ENCODE measurements at places on chromosomes 7 and 10.

DNA sequence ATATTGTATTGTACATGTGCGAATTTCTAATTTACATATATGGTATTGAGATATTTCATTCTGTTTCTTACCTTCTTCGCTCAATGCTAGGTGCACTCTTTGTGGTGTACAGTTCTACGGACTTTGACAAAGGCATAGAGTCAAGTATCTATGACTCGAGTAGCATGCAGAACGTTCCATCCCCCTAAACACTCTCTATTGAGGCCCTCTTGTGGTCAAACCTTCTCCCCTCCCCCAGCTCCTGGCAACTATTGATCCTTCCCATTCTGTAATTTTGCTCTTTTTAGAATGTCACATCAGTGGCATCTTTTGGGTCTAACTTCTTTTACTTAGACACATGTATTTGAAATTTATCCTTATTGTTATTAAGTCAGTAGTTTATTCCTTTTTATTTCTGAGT, 30.7 kb upstream of the GDF10 start:
- DNase-seq, result no peak

DNA sequence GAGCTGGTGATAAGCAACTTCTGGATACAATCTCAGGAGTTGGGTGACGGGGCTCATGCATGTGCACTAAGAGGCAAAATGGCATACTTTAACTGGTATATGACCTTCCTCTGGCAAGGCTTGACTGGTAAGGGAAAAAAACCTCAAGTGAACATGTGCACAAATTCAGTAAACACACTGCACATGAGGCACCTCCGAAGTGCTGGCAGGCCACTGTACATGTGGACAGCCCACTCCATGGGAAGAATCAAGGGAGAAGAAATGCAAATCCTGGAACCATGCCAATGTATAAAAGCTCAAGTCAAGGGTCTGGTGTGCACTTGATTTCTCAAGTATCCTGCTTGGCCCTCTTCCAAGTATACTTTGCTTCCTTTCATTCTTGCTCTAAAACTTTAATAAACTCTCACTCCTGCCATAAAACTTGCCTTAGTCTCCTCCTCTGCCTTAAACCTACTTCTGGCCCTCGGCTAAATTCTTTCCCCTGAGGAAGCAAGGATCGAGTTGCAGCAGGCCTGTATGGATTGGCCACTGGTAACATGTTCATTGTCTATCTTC, 167.2 kb downstream of the RAMP3 start:
- no peak for DNase-seq

GRCh38 chr7:34156336-34156735, 251.0 kb downstream of the BMPER start:
- no peak for DNase-seq

GRCh38 chr7:2011266-2012043, 221.3 kb downstream of the MAD1L1 start:
- DNase-seq, result no peak

GRCh38 chr10:11225935-11226334, 208.3 kb downstream of the CELF2 start:
- DNase-seq, result no peak

- no peak for DNase-seq
Measured at GRCh38 chr7:111639934-111640333, 77.6 kb upstream of the IMMP2L start.

DNA sequence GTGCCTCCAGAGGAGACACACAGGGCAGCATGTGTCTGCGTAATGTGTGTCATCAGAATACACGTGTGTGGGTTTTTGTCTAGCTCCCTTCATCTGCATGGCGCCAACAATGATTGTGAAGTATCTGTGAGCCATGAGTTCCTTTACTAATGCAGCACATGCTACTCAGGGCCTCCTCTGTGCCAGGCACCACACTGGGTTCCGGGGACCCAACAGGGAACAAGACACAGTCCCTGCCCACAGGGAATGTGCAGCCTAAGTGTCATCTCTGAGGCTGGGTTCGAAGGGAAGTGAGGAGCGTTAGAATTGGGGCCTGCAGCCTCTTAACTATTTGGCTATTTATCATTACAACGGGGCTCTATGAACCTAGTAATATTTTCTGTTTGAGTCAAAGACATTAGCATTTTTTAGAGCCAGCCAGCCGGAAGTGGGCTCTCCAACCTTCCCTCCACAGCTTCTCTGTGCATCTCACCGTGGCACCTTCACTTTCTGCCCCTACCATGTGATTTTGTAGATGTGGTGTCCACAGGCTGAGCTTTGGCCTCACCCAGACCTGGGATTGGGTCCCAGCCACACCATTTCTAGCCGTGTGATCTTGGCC, 43.9 kb upstream of the SRGN start:
- no peak for DNase-seq

DNA sequence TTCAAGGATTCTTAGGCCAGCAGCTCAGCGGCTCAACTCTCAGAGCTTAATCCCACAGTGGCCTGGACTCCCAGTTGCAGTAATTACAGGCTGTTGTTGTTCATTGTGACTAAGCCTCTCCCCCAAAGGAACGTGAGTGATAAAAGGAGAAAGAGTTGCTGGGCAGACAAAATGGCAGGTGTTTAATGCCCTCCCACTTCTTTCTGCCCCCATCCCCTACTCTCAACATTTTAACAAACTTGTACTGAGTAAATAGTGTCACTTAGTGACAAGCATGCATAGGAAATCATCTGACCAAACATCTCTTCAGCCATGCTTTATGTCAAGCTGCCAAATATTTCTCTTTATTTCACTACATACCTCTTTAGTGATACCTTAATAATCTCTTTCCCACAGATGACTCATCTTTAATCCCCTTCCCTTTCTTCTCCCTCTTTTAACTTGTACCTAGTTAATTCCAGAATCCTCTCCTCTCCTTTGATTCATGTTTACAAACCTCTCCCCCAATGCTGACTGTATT, 12.4 kb upstream of the MTERF1 start:
- no peak for DNase-seq

DNA sequence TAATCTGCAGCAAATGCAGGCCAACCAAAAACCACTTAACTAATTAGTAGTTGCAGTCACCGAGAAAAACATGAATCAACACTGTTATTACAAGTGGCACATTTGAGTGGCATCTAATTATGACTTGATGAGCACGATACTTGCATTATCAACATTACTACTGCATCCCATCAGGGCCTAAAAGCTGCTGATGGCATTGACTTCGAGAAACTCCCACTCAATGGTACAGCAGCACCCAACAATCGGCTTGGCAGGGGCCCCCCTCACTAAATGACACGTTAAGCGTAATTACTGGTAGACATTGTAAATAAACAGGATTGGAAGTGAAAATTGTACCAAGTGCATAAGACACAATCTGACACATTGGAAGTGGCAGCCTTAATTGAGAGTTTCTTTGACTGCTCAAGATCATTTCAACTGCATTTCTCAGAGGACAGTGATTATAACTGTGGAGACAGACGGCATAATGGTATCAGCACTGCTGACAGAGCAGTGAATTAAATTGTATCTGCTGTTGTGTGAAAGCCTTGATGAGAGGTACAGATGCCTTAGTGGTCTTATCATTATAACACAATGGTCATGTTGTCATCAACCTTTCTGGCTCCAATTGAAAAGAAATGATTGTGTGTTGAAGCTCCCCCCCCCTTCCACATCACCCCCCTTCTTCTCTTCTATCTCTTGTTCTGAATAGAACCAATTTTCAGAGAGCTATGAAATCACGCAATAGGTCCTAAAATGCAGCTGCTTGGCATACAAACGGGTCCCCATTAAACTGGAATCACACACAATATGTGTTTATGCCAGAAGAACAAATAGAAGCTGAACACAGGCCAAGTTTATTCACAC, 43.4 kb downstream of the SHTN1 start:
- no peak for DNase-seq

All from naive B cell (primary cell).